ENCODE measurements at places on chromosomes 6 and 20. TPM values are rescaled to one million over a fixed set of nuclear protein-coding genes. Genes with fewer than 3 reads are reported as not detected.

DNA sequence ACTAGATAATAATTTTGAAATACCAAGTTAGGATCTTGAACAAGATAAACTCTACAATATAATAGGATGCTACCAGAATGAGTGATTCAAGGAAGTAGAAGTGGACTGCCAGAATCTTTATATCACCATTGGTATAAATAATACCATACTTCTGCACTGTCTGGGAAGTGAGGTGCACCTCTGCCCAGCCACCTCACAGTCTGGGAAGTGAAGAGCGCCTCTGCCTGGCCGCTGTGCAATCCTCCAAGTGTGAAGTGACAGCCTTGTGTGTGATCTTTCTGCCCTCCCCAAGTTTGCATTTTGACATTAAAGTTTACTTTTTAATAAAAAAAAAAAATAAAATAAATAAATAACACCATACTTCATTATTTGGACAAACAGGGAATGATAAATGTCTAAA lies 18.8 kb downstream of the LATS1 start:
- no peaks in the 10 kb centered on the region for H3K27me3 ChIP-seq
- H3K4me3 ChIP-seq: no peak overlapping the region
- H3K4me1 ChIP-seq: peaks cover 21% of the 10 kb centered on the region
- DNase-seq: peak; percentile 25
- no peak overlapping the region for H3K27ac ChIP-seq

Gene GPSM3
- total RNA-seq: 117 TPM

Gene RGS17
- not detected for total RNA-seq

Gene TMEM244
- total RNA-seq: not detected

DNA sequence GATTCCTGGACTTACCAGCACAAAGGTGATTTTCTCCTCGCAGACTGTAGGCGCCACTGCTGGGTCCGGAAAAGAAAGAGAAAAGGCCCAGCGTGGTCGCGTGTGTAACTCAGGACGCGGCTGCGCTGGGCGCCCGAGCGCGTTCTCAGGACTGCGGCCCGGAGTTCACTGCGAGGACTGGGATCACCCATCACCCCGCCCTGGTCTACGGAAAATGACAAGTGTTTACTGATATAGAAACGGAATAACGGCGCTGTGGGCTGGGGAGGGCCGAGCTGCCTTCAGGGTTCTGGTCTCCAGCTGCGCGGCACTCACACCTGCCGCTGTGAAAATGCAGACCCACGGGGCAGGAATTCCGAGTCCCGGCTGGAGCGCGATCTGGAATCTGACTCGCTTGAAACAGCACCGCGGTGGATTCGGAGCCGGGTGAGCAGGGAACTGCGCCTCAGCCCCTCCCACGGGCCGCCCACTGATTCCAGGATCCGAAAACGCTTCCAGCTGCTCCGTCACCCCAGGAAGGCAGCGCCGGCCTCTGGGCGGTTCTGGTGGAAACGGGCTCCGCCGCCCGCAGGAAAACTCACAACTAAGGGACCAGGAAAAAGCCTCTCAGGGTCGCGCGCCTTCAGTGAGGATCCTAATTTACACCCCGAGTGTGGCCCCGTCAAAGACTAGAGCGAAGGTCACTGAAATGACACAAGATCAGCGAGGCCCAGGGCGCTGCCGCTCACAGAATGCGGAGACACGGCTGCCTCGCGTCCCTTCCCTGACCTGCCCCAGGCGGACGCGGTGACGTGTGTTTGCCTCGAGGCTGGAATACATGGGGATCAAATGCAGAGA lies 34.5 kb downstream of the HLA-A start:
- H3K36me3 ChIP-seq: no peaks in the 10 kb centered on the region
- no peak overlapping the region for H3K27ac ChIP-seq
- H3K4me1 ChIP-seq: peaks cover 24% of the 10 kb centered on the region
- H3K4me3 ChIP-seq: peak overlapping the region; percentile 79
- peak; percentile 73 for DNase-seq
- peaks cover 40% of the 10 kb centered on the region for H3K27me3 ChIP-seq

DNA sequence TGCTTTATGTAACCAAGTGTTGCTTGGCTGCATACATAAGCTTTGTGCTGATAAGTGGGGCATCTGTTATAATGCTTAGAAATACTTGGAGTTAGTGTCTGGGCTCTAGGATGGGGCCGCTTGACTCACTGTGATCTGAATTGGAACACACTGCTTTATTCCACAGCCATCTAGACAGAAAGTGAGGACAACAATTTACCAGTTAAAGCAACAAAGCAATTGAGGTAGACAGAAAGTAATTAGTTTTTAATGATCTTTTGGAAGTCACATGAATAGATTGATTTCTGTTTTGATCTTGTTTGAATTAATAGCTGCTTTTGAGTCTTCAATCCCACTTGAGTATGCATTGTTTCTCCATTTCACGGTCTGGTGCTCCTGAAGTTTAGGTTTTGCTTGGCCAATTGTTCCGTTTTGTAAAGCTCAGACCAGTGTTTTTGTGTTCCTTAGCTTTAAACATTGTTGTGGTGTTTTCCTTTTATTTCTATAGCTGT lies 157.5 kb downstream of the TRMT11 start:
- no peak overlapping the region for H3K27ac ChIP-seq
- no peaks in the 10 kb centered on the region for H3K4me1 ChIP-seq
- DNase-seq: no peak
- H3K4me3 ChIP-seq: no peak overlapping the region
- H3K36me3 ChIP-seq: no peaks in the 10 kb centered on the region
- H3K27me3 ChIP-seq: no peaks in the 10 kb centered on the region

Gene BANF2
- total RNA-seq: not detected

GRCh38 chr6:108685970-108686369 lies 125.3 kb downstream of the FOXO3 start:
- no peaks in the 10 kb centered on the region for H3K27me3 ChIP-seq
- DNase-seq: no peak
- H3K36me3 ChIP-seq: peaks cover 9% of the 10 kb centered on the region
- H3K27ac ChIP-seq: no peak overlapping the region

GRCh38 chr6:42100029-42100901 lies 42.2 kb downstream of the C6orf132 start:
- H3K27me3 ChIP-seq: no peaks in the 10 kb centered on the region
- H3K4me3 ChIP-seq: peak overlapping the region; percentile 53
- DNase-seq: peak; percentile 68
- no peaks in the 10 kb centered on the region for H3K36me3 ChIP-seq
- H3K27ac ChIP-seq: peak overlapping the region; percentile 98
- peaks cover 55% of the 10 kb centered on the region for H3K4me1 ChIP-seq

DNA sequence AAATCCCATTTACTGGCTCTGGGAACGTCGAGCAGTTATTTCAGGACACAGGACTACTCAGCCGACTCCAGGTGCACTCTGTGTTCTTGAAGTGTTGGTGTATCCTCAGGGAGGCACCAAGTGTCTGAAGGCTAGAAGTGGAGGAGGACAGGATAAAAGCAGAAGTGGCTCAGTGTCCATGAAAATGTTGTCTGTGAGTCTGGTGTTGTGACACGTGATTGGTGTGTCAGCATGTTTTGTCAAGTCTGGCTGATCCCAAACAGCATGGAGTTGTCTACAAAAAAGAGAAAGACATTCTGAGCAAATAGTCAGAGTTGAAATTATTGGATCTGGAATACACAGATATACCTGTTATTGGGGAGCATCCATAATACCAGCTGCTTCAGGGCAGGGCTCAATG lies 30.3 kb downstream of the SCGN start:
- no peak overlapping the region for H3K4me3 ChIP-seq
- DNase-seq: no peak
- peaks cover 12% of the 10 kb centered on the region for H3K27me3 ChIP-seq
- no peaks in the 10 kb centered on the region for H3K4me1 ChIP-seq
- H3K27ac ChIP-seq: no peak overlapping the region

DNA sequence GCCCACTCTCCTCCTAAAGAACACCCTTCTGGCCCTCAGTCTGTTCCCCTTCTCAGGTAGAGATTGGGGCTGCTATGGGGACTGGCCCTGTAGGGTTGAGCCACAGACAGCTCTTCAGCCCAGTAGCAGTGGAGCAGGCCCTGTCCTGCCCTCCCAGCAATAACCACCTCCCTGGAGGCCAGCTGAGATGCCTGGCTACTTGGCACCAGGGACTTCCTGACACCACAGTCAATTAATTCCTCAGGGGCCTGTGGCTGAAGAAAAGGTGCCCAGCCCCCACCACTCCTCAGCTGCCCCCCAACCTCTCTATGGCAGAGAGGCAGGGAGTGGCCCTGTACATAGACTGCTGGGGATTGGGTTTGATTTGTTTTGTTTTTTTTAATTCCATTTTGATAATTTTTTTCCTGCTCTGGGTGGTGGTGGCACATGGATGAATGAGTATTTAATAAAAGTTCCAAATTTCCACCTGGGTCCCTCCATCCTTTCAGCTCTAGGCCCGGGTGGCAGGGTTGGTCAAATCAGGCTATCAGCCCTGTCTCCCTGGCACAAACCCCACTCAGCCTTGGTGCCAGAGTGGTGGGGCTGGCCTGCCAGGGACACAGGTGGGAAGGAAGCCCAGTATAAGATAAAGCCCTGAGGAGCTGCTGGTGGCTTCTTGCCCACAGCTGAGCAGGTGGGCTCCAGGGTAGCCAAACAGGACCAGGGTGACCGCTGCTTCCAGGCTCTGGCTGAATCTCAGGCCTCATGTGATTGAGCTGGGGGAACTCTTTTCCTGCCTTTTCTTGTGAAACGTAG lies 1.9 kb upstream of the DEF6 start:
- H3K27ac ChIP-seq: no peak overlapping the region
- H3K4me1 ChIP-seq: peaks cover 25% of the 10 kb centered on the region
- no peak for DNase-seq
- no peaks in the 10 kb centered on the region for H3K27me3 ChIP-seq
- peaks cover 19% of the 10 kb centered on the region for H3K36me3 ChIP-seq

Gene HSPA1L
- total RNA-seq: 2.0 TPM

DNA sequence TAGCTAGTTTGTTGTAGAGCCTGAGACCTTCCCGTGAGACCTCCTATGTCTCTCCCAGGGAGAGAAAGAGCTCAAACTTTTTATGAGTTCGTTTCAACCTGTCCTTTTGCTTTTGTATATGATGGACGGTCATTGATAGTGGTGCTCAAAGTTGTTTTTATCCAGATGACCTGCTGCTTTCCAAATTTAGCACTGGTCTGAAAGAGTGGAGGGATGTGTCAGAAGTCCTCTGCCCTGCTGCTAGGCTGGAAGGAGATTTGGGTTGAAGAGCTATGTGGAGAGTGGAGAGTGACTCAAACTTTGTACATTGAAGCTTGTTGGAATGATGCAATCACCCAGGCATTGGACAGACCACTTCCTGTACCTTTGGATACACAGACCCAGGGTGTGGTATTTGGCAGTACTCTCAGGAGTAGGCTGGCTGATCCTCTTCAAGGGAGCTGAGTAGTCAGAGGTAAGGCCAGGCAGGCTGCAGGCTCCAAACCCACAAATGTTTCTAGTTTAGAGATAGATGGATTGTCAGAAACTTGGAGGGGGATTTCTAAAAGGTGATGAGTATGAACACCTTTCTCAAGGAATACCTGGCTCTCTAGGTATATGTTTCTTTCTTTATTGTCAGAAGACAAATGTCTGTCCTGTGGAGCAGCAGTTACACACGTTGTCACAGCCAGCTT lies 49.4 kb upstream of the RREB1 start:
- no peak overlapping the region for H3K4me3 ChIP-seq
- H3K4me1 ChIP-seq: peaks cover 4% of the 10 kb centered on the region
- H3K27ac ChIP-seq: no peak overlapping the region
- peak; percentile 41 for DNase-seq

Gene PREX1
- total RNA-seq: 92.8 TPM

DNA sequence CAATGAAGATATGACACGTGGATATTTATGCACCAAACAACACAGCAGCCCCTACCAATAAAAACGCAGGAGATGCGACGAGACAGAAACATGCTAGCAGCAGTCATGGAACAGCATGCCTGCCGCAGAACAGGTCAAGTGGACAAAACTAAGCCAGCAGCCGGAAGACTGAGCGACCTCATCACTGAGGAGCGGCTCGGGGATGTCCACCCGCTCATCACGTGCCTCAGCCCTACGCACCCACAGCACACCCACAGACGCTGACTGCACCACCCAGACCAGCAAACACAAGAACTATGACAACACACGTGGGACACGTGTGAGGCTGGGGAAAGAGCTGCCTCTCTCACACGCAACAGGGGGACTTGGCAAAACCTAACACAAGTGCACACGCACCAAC lies 81.7 kb downstream of the TAF4 start:
- no peak overlapping the region for H3K4me3 ChIP-seq
- H3K27me3 ChIP-seq: no peaks in the 10 kb centered on the region
- DNase-seq: no peak
- H3K27ac ChIP-seq: no peak overlapping the region
- peaks cover 17% of the 10 kb centered on the region for H3K4me1 ChIP-seq
- peaks cover 35% of the 10 kb centered on the region for H3K36me3 ChIP-seq

- peak; percentile 22 for DNase-seq
- H3K4me1 ChIP-seq: no peaks in the 10 kb centered on the region
- no peaks in the 10 kb centered on the region for H3K36me3 ChIP-seq
Observed at GRCh38 chr6:29992807-29993206, 50.5 kb downstream of the HLA-A start.

- peak; percentile 65 for DNase-seq
- H3K27me3 ChIP-seq: no peaks in the 10 kb centered on the region
- peak overlapping the region; percentile 13 for H3K4me3 ChIP-seq
- H3K4me1 ChIP-seq: peaks cover 34% of the 10 kb centered on the region
- H3K27ac ChIP-seq: peak overlapping the region; percentile 24
- no peaks in the 10 kb centered on the region for H3K36me3 ChIP-seq
Observed at GRCh38 chr6:87731818-87732661, 30.0 kb upstream of the AKIRIN2 start.

GRCh38 chr6:125169058-125169457 lies 15.5 kb downstream of the TPD52L1 start:
- H3K27ac ChIP-seq: no peak overlapping the region
- peaks cover 12% of the 10 kb centered on the region for H3K27me3 ChIP-seq
- no peak overlapping the region for H3K4me3 ChIP-seq
- H3K4me1 ChIP-seq: no peaks in the 10 kb centered on the region
- no peak for DNase-seq

GRCh38 chr6:39082310-39082709 lies 32.7 kb downstream of the SAYSD1 start:
- H3K4me3 ChIP-seq: no peak overlapping the region
- H3K4me1 ChIP-seq: peaks cover 21% of the 10 kb centered on the region
- H3K36me3 ChIP-seq: no peaks in the 10 kb centered on the region
- H3K27ac ChIP-seq: no peak overlapping the region

DNA sequence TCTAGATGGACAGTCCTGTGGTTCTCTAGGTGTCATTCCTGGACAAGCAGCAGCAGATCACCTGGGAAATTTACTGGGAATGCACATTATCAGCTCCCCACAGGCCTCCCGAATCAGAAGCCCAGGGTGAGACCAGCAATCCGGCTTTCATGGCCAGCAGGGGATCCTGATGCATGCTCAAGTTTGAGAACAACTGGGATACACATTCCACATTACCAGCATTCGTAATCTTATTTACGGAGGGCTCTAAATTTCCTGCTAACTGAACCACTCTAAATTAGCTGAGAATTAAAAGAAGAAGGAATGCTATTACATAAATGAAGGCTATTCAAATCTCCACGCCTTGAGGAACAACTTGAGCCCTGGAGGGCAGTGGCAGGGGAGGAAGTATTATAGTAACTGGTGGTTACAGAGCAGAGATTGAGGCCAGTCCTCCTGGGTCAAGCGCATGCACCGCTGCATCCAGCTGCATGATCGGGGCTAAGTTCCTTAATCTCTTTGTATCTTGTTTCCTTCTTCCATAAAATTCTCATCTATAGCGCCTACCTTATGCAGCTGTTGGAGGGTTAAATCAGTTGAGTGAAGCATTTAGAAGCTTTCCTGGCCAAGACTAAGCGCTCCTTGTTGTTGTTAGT lies 403.7 kb downstream of the CDH26 start:
- H3K36me3 ChIP-seq: no peaks in the 10 kb centered on the region
- no peaks in the 10 kb centered on the region for H3K27me3 ChIP-seq
- H3K4me3 ChIP-seq: no peak overlapping the region
- no peak for DNase-seq
- no peaks in the 10 kb centered on the region for H3K4me1 ChIP-seq

Data from activated CD4-positive, alpha-beta memory T cell treated with anti-CD3 and anti-CD28 coated beads for 36 hours (primary cell).